Anterior cingulate cortex (tissue), 58 donors: ENCODE measurements at places on chromosomes 6 and 20.

- DNase-seq: peak; percentile 67
Measured at GRCh38 chr6:3251462-3252314, 7.1 kb upstream of the PSMG4 start.

DNA sequence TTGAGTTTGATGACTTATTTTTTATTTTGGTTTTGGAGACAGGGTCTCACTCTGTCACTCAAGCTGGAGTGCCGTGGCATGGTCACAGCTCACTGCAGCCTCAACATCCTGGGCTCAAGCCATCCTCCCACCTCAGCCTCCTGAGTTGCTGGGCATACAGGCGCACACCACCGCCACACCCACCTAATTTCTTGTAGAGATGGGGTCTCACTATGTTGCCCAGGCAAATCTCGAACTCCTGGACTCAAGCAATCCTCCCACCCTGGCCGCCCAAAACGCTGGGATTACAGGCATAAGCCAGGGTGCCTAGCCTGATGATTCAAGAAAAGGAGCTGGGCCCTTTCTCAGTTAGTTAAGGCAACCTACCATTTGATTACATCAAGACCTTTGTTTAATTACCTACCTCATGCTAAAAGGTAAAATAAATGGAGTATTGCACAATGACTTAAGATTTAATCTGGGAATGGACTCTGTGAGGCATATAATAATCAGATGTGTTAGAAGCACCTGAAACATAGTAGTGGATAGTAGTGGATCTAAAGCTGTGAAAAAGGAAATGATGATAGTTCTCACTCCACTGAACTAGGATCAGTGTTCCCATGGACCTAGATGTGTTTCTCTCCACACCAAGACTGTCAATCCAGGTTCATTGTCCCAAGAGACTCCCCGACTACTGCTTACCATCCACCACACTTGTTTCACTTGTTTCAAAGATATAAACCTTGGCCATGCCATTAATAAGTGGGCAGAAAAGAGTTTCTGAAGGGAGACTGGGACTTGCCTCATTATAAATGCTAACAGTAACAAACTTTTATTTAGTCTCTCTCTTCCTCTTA lies 2.1 kb downstream of the TNFRSF21 start:
- DNase-seq: no peak

DNA sequence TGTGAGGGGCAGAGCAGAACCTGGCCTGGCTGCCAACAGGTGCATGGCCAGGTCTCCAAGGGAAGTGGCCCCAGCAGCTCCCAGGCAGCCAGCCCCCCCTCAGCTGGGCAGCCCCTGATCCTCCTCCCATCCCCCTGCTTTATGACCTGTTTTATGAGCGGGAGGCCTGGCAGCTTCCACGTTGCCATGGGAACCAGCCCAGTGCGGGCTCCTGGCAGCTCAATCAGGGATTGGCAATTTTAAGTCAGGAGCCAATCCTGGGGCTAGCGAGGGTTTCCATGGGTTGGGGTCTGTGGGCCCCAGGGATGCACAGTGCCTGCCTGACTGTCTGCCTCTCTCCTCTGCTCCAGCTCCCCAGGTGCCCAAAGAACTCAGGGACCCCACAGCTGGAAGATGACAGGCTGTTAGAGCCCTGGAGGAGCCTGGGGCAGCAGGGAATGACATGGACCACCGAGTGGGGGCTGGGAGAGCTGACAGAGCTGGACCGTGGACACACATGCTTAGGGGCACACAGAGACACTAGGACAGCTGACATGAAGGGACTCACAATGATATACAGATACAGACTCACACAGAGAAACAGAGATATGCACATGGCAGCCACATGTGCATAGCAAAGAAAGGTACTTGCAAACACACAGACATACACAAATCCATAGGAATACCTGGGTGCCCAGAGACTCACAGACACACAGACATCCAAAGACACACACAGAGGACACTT lies 56.5 kb upstream of the SIRPA start:
- DNase-seq: no peak

DNA sequence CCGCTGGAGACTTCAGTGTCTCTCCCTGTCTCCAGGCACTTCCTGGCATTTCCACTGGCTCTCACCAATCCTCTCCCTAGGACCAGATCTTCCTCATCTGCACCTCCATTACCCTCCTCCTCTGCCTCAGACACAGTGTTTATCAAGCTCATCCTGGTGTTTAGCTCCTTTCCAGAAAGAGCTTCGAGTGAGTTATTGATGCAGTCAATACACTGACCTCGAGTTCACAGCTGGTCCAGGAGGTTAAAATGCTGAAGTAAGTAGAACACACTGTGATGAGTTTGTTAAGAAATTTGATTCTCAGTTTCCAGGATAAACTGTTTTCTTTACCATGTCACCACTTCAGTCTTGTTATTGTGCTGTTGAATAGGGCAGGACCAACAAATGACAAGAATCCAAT lies 42.1 kb upstream of the ARMC2 start:
- no peak for DNase-seq

- no peak for DNase-seq
Measured at GRCh38 chr6:126181173-126181741, 158.7 kb upstream of the CENPW start.

DNA sequence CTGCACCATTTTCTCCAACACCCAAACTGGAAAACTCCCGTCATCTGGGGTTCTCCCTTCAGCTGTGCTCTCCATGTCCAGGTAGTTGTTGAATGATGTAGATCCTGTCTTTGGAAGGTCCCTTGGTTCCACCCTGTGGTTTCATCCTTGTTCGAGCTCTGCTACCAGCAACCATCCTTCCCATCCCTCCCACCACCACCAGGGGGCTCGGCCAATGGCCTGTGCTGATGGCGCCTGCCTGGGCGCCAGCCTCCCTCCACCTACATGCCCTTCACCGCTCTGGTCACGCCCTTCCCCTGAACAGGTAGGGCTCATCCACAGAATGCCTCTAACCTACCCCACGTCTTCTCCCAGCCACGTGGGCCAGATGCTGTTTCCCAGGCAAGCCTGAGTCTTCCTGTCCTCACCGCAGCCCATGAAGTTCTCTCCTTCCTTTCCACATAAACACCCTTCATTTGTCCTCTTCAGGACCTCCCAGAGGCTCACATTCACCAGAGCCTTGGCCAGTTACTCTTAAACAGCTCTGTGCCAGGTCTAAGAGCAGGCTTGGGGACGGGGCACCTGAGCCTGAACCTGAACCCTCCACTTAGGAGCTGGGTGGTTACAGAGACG lies 75.1 kb upstream of the DUSP22 start:
- DNase-seq: no peak

GRCh38 chr6:121090492-121090891 lies 243.8 kb downstream of the TBC1D32 start:
- DNase-seq: no peak

GRCh38 chr6:89372506-89372901 lies 20.0 kb upstream of the UBE2J1 start:
- no peak for DNase-seq

GRCh38 chr6:13397359-13398068 lies 69.2 kb upstream of the TBC1D7 start:
- DNase-seq: no peak

DNA sequence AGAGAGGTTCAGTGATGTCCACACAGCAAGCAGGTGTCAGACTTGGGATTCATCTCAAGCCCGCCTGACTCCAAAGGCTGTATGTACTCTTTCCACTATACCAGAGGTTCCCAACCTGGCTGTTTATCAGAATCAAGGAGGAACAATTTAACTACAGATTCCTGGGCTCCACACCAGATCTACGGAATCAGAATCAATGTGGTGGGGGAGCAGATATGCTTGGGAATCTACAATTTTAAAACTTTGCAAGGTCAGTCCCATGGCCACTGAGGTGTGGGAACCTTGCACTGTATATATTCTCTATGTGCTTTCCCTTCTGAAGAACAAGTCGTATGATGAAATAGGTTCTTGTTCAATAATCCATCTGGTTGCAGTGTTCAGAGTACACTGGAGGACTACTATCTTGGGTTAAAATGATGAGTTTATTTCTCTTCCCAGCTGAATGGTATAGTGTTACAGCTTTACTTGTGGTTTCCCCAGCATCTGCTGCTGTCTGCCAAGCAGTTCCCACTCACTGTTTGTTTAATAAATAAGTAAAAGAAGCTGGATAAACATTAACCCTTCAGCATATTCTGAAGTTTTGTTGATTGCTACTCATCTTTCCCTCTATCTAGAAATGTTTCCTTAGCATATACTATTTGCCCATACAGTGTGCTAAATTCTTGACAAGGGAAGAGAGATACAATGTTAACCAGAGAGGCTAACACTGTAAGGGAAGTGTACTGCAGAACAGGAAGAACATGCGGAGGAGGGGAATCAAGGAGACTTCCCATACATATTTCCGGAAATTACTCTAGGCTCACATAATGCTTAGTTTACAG lies 9.9 kb downstream of the TTI1 start:
- no peak for DNase-seq

DNA sequence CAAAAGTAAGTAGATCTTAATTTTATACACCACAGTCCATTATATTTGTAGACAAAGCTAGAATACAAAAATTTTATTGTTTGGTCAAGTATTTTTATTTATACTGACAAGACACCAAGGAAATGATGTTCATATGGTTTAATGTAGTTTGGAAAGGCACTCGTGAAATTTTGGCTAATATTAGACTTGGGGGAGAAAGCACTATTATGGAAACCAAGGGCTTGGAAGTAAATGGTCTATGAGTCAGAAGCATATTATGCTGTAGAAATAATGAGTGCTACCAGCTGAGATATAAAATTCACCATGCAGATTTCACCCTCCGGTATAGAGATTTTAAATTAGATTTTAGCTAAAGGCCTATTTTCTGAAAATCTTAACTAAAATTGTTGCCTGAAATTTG lies 233.6 kb downstream of the KCNQ5 start:
- DNase-seq: no peak

GRCh38 chr6:111789598-111789997 lies 83.7 kb downstream of the FYN start:
- DNase-seq: no peak

GRCh38 chr6:303948-304558 lies 11.8 kb downstream of the DUSP22 start:
- no peak for DNase-seq

- no peak for DNase-seq
Measured at GRCh38 chr6:163416557-163417253, 2.2 kb downstream of the QKI start.

GRCh38 chr20:21106171-21107017 lies at the start of gene LINC00237:
Gene LINC00237 (minus strand): TSS chr20:21106358.
- no peak for DNase-seq

GRCh38 chr6:137309078-137309762 lies 90.0 kb upstream of the IFNGR1 start:
- peak; percentile 18 for DNase-seq

DNA sequence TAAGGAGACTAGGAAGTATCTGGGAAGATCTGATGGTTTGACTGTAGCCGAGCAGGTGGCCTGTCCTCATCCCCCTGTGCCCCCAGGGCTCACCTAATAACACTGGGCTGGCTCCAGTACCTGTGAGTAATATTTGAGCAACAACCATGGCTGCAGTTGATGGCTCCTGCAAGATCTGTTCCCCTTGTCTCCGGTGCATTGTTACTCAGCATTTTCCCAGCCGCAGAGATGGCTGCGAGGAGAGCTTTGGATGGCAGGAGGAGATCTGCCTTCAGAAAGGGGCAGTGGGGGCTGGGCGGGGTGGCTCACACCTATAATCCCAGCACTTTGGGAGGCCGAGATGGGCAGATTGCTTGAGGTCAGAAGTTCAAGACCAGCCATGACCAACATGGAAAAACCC lies 39.3 kb downstream of the PTK7 start:
- DNase-seq: no peak

GRCh38 chr6:163900570-163900969 lies 486.1 kb downstream of the QKI start:
- DNase-seq: no peak

DNA sequence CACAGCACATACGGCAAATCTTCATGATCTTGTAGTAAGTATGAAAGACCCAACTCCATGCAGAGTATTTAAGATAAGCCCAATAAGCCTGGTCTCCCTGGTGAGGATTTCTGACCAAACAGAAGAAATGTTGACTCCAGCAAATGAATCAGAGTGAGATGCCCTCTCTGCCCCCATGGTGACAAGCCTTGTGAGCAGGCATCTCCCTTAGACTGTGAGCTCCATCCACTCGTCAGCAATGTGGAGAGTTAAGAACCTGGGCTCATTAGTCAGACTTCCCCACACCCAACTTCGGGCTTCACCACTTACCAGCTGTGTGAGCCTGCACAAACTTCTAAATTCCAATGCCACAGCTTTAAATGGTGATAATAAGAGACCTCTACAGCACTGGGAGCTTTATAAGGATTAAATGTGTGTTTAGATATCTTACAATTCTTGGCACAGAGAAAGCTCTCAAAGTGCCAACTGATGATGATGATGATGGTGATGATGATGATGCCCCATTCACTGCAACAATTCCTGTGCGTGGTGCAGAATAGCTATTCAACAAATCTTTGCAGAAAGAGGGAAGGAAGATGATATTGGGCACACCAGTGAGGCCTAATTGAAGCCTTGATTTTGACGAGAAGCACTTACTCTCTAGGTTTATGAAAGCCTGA lies 253.4 kb upstream of the TAB2 start:
- DNase-seq: no peak

DNA sequence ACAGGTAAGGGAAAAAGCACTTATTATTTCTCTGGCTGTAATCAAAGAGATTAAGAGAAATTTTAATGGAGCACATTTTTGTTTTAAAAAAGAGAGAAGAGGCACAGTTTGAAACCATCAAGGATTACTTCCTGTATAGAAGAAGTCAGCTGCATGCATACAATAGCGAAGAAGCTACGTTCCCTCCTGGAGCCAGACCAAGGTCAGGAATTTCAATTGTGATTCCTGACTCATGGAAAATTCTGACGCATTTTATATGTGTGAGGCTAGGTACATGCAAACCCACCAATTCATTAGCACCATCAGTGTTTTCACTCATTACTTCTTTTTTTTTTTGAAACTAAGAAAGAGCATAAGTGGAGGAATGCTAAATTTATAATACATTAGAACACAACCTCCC lies 232.7 kb upstream of the SGK1 start:
- no peak for DNase-seq

DNA sequence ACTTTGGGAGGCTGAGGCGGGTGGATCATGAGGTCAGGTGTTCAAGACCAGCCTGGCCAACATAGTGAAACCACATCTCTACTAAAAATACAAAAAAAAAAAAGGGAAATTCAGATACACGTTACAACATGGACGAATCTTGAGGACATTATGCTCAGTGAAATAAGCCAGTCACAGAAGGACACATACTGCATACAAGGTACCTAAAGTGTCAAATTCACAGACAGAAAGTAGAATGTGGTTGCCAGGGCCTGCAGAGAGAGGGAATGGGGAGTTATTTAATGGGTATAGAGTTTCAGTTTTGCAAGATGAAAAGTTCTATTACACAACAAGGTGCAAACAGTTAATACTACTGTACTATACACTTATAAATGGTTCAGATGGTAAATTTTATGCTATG lies 75.1 kb downstream of the SNX5 start:
- no peak for DNase-seq

GRCh38 chr6:45652416-45652815 lies 274.7 kb upstream of the SUPT3H start:
- no peak for DNase-seq

DNA sequence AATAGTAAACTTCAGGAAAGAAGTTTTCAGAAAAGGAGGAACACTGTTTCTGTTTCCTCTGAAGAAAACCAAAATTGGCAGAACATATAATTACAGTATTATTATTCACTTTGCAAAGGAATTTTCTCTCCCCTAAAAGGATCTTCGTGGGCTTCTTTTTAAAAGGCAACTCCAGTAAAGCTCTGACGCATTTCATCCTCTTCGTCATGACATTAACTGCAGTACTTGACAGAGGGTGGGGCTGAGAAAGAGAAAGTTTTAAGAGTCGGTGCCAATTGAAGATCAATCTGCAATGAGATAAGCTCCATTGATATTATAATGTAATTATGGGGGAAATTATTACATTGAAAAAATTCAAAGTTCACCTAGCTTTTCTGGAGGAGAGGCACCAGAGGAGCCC lies 75.8 kb downstream of the MYB start:
- DNase-seq: no peak
